ENCODE measurements at places on chromosomes 1 and 21.

- DNase-seq: no peak
These were observed 50.9 kb downstream of the SLC44A3 start for GRCh38 chr1:94871031-94871430.

DNA sequence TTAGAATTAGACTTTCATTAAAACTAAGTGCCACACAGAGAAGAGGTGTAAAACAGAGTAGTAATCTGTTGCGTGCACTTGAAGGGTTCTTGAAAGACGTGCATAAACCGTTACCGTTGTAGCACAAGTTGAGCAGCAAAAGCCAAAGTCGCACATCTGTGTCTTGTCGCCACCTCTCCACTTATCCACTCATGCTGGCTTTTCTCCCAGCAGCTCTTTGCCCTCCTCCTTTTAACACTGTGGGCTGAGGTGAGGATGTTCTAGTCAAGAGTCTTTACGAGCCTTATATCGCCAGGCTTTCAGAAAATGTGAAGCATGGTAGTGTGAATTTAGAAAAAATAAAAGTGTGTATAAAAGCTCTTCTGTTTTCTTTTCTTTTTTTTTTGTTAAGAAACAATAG is 48.0 kb downstream of the NR5A2 start:
- no peak for DNase-seq

DNA sequence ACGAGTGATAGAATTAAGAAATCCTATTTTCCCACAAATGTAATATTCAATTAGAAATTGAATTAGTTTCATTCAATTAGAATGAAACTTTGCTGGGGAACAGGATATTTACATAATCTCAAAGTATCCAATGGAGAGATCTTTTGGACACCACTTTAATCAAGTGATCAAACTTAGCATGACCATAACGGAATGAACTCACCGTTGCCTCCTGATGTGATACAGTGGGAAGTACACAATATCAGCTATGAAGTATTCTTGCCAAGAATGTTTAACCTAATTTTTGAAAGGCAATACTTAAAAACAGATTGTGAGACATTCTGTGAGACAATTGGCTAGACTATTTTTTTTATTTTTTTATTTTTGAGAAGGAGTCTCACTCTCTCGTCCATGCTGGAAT is 16.6 kb downstream of the CDKN2C start:
- DNase-seq: no peak

- DNase-seq: no peak
These were observed 75.2 kb downstream of the MPZL1 start for GRCh38 chr1:167797015-167797414.

DNA sequence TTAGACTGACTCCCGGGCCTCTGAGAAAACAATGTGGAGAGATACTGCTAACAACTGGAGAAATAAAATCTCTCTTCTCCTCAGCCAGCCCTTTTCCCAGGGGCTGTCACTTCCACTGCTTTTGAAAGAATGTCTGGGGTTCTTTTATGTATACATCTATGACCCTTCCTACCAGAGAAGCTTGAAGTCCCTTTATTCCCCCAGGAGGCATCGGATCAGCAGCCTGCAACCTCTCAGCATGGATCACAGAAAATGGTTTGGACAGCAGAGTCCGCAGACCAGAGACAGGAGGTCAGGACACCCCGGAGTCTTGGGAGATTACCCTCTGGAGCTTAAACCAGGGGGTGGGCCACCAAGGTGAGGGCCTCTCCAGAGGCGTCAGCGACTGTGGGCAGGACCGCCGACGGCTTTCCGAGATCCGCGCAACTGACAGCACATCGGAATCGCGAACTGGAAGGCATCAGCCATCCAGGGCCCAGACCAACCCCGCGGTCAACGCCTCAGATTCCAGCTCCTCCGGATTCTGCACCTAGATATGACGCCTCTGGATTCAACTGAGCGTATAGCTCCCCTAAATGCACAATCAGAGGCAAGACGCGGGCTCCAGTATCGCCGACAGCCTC is 1.0 kb downstream of the EPHA10 start:
- DNase-seq: no peak

GRCh38 chr1:98210064-98210463 is 289.2 kb upstream of the DPYD start:
- no peak for DNase-seq

DNA sequence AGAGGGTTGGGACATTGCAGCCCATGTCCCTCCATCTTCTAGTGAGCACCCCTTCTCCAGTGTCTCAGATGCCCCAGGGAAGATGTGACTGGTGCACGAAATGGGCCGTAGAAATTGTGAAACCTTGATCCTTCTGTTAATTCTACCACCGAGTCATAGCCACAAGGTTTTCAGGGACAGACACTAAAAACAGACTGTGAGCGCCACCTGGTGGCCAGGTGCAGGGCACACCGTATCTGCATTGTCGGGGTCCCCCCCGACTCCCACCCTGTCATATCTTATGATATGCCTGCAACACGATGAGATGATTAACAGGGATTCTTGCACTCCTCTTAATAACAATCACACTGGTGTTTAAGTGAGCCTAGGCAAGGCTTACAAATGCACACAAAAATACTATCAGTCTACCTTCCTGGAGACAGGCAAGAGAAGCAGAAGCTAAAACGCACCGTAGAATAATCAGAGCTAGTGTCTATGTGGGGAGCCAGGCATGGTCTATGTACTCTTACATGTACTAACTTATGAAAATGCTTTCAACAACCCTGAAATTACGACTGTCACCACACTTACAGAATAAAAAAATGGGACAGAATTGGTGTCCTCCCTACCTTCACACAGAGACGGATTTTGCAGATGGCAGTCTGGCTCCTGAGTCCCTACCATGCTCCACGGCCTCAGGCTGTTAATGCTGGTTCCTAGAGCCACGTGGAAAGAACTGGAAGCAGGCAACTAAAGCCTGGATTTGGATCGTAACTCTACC is 57.9 kb downstream of the FHAD1 start:
- DNase-seq: no peak

DNA sequence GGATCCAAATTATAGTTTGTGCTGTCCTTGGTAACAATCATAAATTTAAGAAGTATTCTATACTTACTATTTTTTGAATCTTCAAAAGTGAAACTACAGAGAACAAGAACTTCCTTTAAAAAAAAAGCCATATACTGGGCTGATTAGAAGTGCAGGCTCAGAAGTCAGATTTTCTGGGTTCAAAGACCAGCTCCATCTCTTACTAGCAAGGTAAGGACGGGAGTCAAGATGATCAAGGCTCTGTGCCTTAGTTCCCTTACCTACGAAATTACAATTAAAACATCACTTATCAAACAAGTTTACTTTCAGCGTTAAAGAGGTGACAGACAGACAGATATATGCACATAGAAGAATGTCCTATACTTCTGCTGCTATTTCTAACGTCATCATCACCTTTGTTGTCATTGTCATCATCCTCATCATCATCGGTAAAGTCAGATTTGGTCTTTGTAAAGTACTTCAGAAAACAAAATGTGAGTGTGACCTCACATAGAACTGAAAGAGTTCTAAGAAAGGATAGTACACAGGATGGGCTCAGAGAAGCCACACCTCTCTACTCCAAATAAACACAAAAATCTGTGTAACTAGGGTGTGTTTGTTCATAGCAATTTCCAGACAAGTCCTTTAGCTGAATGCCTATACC is 178.7 kb downstream of the VAV3 start:
- no peak for DNase-seq

DNA sequence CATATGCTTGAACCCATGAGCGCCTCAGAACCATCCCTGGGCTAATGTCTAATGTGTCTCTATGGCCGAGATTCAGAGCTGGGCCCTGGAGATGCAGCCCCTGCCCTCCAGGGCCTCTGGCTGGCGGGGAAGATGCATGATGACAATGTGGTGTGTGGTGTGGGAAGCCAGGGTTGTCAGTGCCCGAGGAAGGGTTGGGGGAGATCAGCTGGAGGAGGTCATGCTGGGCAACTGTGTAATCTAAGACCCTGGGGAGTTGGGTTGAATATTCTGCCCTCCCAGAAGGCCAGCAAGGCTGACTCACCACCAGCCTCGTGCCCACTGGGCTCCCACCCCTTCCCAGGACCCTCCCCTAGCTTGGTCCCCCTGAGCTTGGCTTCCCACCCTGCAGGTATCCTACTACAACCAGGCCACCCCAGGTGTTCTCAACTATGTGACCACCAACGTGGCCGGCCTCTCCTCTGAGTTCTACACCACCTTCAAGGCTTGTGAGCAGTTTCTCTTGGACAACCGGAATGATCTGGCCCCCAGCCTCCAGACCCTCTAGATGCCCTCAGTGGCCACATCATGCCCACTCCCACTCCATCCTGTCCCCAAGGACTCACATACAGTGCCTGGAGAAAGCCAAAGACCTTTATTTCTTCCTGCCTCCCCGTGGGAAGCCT is 14.6 kb downstream of the FAM151A start:
- DNase-seq: no peak

DNA sequence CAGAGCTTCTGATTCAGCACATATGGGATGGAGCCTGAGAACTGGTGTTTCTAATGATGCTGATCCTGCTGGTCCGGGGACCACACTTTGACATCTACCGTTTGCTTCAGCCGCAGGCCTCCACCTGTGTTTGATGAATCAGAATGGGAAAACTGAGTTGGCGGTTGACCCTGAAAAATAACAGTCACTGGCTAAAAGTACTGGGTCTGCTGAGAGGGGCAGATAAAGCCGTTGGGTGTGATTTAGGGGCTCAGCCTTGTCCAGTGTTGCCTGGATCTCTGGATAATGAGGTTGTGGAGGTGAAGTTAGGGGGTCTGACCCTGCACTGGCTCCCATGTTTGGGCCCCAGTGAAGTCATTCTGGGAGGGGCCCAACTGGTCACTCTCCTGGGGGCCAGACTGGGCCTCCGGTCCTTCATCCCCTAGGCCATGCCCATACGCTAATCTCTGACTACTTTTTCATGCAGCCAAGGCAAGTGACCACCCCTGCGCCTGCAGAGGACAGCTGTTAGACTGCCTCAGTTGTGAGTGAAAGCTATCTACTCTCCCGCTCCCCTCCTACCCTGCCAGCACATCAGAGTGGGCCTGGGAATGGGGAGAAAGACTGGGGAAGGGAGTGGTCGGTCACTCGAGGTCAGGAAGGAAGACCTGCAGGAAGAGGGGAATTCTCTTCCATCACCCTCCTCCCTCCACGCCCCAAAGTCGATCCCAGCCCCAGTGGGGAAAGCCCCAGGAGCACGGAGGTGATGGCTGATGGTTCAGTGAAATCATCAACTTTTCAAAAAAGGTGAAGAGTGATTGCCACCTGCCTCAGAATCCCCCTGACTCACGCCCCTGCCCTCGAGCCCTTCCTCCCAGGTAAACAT is 27.7 kb downstream of the VASH2 start:
- DNase-seq: no peak

GRCh38 chr1:9293533-9294404 is 1.1 kb downstream of the SPSB1 start:
- no peak for DNase-seq

DNA sequence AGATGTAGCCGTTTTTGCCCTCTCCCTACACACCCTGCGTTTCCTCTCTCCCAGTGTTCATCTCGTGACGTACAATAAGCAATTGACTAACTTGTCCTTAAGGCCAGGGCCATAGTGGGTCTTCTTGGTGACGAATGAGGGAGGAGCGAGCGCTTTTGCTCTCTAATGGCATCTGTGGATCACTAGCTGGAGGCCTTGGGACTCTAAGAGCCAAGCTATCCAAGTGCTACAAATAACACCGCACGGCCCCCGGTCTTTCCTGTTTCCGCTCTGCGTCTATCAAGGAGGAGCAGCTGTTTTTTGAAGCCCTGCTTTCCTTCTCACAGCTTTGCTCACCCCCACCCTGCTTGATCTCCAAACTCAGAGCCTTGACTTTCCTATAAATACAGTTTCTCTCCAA is 25.2 kb downstream of the EVA1C start:
- DNase-seq: no peak

DNA sequence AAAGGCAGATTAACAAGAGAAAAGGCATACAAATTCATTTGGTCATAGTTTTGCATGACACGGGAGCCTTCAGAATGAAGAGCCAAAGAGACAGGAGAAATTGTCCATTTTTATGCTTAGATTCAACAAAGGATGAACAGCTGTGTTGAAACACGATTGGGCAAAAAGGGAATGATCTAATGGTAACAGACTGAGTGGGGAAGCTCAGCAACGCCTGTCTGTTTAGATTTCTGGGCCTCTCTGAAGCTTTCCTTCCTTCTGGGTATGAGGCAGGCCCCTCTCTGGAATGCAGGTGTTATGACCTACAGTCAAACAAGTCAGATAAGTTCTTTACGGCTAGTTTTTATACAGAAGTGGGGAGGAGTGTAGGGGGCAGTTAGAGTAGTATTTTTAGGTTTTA is 154.6 kb downstream of the RGS7 start:
- no peak for DNase-seq

- DNase-seq: no peak
These were observed 9.6 kb downstream of the VANGL1 start for GRCh38 chr1:115651391-115651790.

- DNase-seq: no peak
These were observed 253.8 kb upstream of the RAB4A start for GRCh38 chr1:229017091-229017490.

DNA sequence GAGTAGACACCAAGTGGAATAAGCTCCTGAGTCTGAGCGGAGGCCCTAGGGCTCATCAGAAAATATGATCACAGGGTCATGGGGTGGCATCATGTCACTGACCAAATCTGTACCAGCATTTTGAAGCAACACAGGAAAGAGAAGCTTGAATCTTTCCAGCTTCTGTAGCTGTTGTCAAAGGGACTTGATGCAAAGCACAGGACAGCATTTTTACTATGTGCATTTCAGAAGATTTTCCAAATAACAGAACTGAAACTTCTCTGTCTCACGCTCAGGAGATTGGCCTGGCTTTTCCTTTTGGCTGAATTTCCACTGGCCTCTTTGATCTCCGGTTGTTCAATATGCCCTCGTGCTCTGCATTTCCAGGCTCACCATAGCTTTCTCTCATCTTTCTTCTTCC is 127.2 kb upstream of the ATP1B1 start:
- no peak for DNase-seq

- DNase-seq: no peak
These were observed 29.1 kb downstream of the SLC2A1 start for GRCh38 chr1:42929434-42930177.

- DNase-seq: no peak
These were observed 5.3 kb upstream of the ERG start for GRCh38 chr21:38503583-38503982.

- no peak for DNase-seq
These were observed 166.0 kb downstream of the COL11A1 start for GRCh38 chr1:102942324-102942723.

GRCh38 chr1:39167632-39168209 is 36.8 kb upstream of the MACF1 start:
- DNase-seq: no peak

DNA sequence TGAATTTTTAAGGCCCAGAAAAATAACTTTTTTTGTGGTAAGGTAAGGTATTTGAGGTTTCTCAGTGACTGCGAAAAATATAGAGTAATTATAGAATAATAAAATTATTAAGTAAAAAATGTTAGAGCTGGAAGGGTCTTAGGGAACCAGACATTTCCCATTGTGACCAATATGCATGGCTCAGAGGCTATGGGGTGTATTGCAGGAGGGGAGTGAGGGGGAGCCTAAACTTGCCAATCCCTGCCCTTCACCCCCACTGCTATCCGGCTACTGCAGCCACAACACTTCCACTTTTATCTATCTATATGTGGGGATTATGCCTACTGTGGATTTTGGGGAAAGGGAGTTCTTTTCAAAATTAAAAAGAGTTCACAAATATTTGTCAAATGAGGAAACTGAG is 7.6 kb upstream of the GADD45A start:
- no peak for DNase-seq
